Stimulated activated effector memory CD8-positive, alpha-beta T cell treated with anti-CD3 and anti-CD28 coated beads, Interleukin-12 subunit alpha, Interleukin-12 subunit beta, amount 100 ng/mL, for 72 hours (primary cell): ENCODE measurements at places on chromosomes 7 and 10.

- no peak for DNase-seq
Measured at GRCh38 chr10:76168437-76168836, 737.0 kb downstream of the LRMDA start.

GRCh38 chr7:6218329-6218728, 54.1 kb downstream of the CYTH3 start:
- no peak for DNase-seq

GRCh38 chr7:140885735-140886334, 38.9 kb downstream of the BRAF start:
- no peak for DNase-seq

GRCh38 chr7:33061282-33061937, 1.2 kb downstream of the NT5C3A start:
- DNase-seq, result no peak

DNA sequence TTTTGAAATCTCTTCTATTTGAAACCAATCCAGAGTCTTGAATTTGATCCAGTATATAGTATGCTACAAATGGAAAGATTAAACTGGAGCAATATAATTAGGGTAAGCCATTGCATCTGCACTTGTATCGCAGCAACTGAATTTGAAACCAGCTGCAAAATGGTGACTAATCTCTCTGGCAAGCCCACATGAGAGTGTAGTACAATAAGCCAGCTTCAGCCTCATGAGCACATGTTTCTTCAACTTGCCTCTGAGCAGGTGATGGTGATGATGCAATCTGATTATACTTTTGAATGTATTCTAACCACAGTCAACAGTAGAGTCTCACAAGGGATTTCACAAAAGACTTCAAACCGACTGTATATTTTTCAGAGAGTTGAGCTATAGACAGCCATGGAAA, 829 bp upstream of the RPA3 start:
- peak; percentile 61 for DNase-seq

DNA sequence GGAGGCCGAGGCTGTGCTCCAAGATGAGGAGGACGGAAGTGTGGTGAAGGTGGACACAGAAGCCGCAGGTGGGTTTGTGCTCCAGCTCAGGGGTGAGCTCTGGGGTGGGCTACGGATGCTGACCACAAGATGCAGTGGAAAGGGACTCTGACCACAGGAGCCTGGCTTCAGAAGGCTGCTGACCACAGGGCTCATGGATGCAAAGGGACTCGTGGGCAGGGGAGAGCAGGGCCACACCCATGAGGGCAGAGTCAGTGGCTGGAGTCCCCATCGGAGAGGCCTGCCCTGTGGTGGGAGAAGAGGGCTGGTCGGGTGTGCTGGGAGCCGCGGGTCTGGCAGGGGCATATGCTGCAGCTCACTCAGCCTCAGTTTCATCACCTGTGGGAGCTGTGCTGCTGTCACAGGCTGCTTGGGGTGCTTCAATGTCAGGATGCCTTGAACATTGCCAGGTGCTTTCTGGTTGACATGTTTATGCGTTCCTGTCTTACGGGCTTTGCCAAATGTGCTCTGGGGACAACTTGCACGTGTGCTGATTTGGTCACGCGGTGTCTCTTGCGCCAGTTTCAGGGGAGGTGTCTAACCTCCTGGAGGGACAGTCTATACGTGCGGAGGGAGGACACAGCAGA, 13.7 kb downstream of the SCART1 start:
- peak; percentile 46 for DNase-seq

GRCh38 chr7:78620920-78621319, 822.3 kb downstream of the PHTF2 start:
- DNase-seq, result no peak

DNA sequence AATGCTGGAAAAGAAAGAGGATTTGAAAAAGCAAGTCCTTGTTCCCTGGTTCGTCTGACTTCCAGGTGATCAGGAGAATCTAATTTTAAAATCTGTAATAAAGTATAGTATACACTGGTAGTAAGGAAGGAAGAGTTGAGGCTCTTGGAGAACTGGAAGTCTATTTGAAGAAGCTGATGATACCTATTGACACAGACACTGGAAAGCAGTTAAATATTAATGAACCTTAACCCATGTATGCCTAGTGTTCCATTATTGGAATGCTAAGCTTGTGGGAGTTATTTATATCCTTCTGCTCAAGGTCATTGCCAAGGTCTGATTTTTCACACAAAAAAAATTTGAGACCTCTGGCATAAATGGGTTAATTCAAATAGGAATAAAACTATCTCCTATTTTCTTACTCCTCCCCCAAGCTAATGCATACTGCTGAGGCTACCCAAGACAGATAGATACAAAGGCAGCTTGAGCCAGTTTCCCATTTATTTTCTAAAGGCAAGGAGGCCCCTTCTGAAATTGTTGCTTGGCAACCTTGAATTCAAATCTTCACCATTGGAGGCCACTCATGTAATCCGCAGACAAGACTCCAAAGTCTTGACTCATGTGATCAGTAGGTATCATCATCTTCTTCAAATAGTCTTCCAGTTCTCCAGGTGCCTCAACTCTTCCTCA, 110.2 kb downstream of the FZD1 start:
- no peak for DNase-seq

DNA sequence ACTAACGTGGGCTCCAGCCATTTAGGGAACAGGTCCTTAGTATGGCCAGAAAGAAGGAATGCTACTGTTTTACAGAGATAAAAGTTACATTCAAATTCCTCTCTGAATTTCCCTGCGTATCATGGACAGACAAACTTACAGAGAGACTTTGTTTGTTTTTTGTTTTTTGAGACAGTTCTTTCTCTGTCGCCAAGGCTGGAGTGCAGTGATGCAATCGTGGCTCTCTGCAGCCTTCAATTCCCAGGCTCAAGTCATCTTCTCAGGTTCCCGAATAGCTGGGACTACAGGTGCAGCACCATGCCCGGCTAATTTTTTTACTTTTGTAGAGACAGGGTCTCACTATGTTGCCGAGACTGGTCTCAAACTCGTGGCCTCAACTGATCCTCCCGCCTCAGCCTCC, 64.5 kb upstream of the MPP7 start:
- no peak for DNase-seq

DNA sequence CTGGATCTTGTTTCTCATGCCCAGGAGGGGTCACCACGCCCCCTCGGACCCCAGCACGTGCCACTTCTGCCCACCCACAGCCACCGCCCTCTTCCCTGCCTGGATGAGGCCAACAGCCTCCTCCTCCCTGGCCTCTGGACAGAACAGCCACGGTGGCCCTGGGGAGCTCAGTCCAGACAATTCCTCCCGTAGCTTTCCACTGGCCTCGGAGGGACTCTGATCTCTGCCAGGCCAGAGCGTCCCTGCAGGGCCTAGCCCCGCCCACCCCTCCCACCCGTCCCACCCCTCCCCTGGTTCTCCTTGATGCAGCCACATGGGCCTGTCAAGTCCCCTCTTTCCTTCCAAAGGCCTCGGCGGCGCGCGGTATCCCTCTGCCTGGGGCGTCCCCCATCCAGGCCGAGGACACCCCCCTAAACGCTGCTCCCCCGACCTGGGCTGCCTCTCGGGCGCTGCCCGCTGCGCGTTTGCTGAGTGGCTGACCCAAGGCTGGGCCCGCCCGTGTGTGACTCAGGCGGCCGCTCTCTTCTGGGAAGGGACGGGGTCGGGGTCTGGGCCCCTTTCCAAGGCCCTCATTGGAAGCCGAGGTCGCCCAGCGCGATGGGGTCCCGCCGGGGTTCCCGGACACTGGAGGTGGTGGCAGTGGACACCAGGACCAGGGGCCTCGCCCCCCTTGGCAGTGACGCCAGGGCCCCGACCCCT, 557 bp downstream of the TMEM120A start:
- no peak for DNase-seq

- DNase-seq, result no peak
Measured at GRCh38 chr10:86071145-86071544, 295.4 kb downstream of the GRID1 start.

- DNase-seq, result no peak
Measured at GRCh38 chr10:101557541-101557940, 30.5 kb downstream of the POLL start.

DNA sequence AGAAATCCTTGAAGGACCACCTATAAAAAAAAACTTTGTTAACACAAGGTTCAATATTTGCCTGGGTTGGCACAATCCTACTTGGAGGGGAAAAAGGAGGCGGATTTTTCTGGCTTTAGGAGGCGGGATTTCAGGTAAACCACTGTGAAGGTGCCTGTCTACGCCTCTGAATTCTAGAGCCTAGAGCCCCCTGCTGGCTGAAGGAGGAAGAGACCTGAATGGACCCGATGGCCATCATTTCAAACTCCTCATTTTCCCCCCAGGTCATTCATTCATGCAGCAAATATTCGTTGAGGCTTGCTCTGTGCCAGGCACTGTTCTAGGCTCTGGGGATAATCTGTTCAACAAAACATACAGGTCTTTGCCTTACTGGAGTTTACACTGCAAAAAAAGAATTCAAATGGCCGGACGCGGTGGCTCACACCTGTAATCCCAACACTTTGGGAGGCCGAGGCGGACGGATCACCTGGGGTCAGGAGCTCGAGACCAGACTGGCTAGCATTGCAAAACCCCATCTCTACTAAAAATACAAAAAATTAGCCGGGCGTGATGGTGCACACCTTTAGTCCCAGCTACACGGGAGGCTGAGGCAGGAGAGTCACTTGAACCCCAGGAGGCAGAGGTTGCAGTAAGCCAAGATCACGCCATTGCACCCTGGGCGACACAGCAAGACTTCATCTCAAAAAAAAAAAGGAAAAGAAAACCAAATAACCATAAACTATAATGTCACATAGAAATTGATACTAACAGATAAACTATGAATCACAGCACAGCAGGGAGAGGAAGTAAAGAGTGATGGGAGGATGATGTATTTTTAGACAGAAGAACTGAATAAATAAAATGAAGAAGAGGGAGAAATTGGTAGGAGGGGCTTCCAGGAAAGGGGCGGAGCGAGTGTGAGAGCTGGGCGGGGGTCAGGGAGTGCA, 90.1 kb upstream of the NFE2L3 start:
- peak; percentile 85 for DNase-seq

GRCh38 chr10:49117376-49118070, 2.2 kb upstream of the VSTM4 start:
- DNase-seq, result no peak

- no peak for DNase-seq
Measured at GRCh38 chr7:26186364-26187311, 13.9 kb downstream of the HNRNPA2B1 start.

DNA sequence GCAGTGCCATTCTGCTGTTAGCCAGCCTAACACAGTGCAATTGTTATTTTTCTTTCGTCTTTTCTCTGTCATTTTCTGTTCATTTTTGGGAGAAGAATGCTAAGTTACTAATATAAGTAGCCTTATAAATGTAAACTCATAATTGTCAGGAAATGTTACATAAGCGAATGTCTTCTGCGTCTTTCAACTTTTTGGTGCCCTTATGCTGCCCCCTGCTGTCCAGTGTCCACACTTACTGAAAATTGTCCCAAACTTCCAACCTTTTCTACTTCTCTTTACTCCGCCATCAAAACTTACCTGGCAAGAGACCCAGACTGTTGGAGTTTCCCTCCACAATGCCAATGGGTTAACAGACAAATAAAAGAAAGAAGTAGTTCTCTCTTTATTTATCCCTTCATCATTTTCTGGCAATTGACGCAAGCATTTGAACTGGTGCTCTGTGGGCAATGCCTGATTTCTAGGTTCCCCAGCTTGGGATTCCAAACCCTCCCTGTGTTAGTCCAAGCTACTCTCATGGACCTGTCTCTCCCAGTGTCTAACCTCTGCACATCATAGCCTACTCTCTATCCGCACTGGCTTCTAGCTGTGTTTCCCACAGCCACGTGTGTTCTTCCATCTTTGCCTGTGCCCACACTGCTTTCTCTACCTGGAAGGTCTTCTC, 21.0 kb upstream of the EPC1 start:
- peak; percentile 74 for DNase-seq

- no peak for DNase-seq
Measured at GRCh38 chr7:143046426-143046851, 5.7 kb upstream of the OR6V1 start.

- no peak for DNase-seq
Measured at GRCh38 chr10:121525251-121526134, 72.8 kb downstream of the FGFR2 start.

DNA sequence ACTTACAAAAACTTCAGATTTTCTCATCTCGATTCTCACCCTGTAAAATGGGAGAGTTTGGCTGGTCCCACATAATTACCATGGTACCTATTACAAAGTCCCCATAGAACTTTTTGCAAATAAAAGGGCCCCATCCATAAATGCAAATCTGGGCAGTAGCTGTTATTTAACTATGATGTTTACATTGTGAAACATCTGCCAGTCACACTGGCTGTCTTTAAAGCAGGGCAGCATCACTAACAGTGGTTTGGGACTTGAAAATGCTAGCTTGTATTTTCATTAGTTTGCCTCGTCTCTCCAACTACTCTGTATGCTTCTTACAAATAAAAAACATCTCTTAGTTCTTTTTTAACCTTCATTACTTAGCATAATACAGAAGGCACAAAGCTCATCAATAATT, 240.7 kb downstream of the FZD1 start:
- no peak for DNase-seq

DNA sequence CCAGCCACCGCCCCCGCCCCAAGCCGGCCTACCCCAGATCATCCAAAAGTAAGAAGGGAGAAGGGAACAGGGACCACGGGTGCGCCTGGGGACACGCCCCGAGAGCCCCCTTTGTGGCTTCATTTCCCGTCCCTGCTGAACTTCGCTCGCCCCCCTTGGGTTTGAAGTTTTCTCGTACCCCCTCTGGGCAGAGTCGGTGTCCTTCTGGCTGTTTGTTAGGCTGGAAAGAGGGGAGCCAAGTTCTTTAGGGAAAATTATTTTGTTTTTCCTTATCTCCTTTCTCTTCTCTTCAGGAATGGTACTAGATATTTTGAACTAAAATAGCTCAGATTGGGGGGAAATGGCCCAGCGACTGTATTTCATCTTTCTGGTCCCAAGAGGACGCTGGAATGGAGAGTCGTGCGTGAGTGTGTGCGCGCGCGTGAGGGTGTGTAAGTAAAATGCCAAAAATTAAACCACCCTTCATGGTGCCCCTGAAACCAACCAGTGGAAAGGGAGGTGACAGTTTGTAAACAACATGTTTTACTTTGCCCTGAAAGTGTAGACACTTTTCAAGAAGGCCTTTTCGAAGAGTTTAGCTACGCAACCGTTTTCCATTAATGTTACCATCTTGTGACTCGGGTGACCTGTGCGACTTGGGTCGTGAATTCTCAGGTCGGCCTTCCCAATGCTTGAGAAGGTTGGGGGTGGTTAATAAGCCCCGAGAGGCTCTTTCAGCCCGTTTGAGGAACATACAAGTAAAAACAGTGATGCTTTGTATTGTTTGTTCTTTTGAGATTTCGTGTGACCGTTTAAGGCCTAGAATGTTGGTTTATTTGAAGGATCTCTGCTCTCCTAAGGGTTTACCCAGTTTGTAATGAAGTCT, 694 bp downstream of the RBM20 start:
- no peak for DNase-seq
